ENCODE measurements at places on chromosomes 7 and 10.

GRCh38 chr7:17697128-17697881 lies 243.0 kb downstream of the SNX13 start:
- DNase-seq = no peak

GRCh38 chr10:89207181-89207800 lies at the start of gene CH25H:
TSS of gene CH25H (minus strand) at chr10:89207317. CDS start at chr10:89207292, 25 bp downstream.
- DNase-seq = peak; percentile 50

DNA sequence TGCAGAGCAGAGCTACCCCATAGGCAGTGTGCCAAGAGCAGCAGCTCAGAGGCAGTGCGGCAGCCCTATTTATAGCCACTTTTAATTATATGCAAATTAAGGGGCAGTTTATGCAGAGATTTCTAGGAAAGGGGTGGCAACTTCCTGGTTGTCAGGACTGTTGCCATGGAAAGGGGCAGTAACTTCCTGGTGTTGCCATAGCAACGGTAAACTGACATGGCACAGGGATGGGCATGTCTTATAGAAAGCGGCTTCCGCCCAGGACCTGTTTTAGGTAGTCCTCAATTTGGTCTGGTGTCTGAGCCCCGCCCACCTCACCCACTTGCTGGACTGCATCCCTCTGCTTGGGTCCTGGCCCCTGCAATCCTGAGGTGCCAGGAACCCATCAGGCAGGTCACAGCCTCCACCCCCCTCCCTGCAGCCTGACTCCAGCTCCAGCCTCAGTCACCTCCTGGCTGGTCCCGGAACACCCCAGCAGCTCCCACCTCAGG lies 115.8 kb downstream of the TMEM130 start:
- no peak for DNase-seq

DNA sequence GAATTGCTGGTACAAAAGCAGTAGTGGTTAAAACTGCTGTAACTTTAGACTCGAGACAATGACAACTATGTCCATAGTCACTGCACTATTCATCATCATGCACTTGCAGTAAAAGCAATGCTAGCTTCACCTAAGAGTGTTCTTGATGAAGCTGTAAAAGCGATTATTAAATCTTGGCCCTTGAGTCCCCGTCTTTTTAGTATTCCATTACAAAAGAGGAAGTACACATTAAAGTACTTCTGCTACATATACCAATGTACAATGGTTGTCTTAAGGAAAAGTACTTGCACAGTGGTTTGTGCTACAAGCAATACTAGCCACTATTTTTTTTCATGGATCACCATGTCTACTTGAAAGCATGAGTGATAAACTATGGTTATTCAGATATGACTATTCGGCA lies 78.3 kb downstream of the ATAD1 start:
- no peak for DNase-seq

GRCh38 chr7:149859369-149859768 lies 14.4 kb upstream of the ATP6V0E2 start:
- no peak for DNase-seq

DNA sequence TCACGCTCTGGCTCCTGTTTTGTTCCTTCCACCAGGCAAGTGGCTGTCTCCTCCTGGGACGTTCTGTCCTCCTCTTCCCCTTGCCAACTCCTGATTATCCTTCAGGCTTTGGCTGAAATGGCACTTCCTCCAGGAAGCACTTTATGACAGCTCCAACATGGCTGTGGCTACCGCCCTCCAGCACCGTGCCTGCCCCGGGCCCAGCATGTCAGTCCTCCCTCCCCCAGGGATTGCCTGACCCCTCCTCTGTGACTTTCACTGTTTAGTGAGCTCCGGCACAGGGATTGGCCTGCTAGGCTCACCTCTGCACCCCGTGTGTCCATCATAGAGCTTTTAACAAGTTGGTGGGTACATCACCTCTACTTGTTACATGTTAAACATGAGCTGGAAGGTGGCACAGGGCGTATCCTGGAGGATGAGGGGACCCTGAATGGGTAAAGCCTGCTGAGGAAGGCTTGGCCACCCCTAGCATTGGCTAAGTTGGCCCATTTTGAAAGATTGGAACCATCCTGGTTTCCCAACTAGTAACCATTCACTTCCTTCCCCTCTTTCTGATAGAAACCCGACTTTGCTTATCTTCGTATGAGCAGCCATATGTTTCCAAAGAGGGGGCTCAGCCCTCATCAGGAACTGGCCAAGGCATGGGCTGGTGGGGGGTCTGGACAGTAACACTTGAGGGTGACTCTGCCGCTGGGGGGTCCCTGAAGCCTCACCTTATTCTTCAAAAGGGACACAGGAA lies 10.5 kb upstream of the ADAMTS14 start:
- DNase-seq = no peak

DNA sequence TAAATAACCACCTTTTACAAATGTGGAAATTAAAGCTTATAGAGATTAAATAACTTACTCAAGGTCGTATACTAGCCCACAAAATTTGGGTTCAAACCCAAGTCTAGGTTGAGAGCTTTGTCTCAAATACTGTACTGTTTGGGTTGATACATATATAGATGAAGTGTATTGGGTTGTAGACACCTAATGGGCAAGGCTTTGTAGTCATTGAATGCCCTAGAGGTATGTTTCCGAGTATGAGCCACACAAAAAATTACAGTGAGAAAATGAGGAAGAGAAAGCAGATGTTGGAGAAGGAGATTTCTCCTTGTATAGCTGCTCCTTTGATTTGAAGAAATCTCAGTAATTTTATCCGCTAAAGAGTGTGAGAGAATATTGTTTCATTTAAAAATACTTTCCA lies 60.6 kb downstream of the C1GALT1 start:
- no peak for DNase-seq

GRCh38 chr10:125137601-125138438 lies 22.5 kb downstream of the CTBP2 start:
- no peak for DNase-seq

DNA sequence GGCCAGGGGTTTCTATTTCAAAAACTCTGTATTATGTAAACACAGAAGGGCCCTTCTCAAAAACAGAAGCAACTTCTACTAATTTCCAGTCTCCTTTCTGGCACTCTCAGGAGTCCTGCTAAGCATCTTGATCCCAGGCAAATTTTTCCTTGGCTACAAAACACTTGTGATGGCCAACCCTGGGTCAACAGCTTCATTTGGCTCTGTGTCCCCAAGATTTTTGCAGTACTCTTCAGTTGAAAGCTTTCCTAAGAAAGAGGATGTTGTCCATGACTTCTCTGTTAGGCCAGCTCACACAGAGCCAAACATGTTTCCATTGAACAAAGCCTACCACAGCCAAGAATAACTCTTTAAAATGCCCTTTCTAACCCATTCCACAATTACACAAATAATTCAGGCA lies 99.0 kb upstream of the EGR2 start:
- no peak for DNase-seq

DNA sequence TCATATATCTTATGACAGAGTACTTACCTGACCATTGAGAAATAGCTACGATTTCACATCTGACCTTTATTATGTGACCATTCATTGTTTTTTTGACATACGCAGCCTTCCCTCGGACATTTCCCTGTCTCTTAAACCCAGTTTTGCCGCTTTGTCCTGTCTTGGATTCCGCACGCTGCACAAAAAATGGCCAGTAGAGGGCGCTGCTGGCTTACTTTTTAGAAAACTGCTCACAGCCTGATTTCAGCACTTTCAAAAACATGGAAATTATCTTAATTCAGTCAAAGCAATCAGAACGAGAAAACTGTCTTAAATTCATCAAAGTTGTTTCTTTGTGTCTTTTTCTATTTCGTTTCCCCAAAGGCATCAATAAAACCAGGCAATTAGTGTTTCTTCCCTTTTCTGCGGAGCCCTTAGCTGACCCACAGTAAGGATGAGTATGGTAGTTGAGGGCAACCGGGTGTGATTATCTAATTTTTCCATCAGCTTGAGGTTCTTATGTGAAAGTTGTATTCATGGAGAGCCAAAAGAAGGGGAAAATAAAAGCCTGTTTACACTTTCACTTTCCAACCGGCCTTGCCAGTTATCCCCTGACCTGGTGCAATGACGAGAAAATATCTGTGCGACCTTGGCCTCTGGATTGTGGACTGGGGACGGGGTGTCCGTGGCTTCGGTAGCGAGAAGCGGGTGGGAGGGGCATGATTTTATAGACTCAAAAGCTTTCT lies 144.4 kb downstream of the DYNC1I1 start:
- peak; percentile 43 for DNase-seq

- DNase-seq = peak; percentile 57
These were observed 86.5 kb upstream of the GRB10 start for GRCh38 chr7:50869108-50869725.

- peak; percentile 53 for DNase-seq
These were observed 94.6 kb upstream of the MACROH2A2 start for GRCh38 chr10:69957886-69958555.

DNA sequence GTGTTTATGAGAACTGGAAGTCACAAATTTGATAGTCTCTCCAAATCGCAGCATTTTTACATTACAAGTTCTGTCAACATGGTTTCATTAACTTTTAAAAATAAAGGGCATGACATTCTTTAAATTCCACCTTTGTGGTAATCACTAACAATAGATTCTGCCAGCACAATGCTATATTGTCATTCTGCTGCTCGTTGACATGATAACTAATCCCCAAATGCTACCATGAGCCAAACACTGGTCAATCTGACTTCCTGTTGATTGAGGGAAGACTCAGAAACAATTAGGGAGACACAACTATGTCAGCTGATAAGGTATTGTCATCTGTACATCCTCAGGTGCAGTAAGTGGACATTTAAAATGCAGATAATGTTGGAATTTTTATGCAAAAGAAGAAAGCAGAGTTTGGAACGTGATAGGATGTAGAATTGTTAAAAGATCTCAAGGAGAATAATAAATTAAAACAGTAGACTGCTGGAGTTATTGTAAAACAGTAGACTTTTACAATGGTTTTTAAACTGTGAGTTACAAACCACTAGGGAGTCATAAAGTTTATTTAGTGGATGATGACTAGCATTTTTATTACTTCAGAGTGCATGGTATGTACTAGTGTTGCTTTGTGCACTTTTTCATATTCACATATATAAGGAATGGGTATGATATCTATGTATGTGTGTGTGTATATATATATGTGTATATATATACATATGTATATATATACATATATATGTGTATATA lies 126.4 kb upstream of the DKK1 start:
- DNase-seq = no peak

DNA sequence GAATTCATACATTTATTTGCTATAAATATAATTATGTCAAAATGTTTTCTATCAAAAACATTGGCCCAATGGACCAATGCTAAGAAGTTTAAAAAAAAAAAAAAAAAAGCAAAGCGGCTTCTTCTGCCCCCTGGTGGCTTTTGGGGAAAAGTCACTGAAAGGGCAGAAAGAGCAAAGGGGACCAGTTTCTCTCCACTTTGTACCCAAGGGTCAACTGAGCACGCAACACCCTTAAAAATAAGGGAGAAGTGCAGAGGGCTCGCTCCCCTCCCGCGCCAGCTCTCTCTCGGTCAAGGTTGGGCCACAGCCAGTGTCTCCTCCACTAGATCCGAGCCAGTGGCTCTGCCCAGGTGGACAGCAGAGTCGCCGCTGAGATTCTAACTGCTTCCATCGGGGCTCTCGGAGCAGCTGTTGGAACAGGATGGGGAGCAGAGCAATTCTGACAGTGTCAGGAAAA lies 136.4 kb upstream of the FGFR2 start:
- DNase-seq = no peak

DNA sequence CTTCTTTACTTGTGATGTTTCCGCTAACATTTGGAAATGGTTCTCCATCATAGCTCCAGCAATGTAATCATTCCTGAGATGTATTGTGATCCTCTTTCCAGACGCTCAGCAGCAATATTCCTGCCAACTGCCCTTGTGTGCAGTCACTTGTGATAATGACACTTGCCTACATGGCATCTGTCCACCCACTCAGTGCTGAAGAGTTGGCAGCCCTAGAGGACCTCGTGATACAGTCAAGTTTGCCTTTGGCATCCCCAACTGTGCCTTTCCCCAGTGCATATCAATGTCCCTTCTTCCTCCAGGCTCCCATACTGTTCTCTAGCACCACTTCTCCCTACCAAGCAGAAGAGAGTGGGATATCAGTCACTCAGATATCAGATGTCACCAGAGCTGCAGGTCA lies 64.9 kb downstream of the MYOF start:
- peak; percentile 27 for DNase-seq

GRCh38 chr10:90709727-90710126 lies 148.1 kb downstream of the HTR7 start:
- no peak for DNase-seq

- DNase-seq = no peak
These were observed 75.8 kb downstream of the CDCA7L start for GRCh38 chr7:21869785-21870402.

DNA sequence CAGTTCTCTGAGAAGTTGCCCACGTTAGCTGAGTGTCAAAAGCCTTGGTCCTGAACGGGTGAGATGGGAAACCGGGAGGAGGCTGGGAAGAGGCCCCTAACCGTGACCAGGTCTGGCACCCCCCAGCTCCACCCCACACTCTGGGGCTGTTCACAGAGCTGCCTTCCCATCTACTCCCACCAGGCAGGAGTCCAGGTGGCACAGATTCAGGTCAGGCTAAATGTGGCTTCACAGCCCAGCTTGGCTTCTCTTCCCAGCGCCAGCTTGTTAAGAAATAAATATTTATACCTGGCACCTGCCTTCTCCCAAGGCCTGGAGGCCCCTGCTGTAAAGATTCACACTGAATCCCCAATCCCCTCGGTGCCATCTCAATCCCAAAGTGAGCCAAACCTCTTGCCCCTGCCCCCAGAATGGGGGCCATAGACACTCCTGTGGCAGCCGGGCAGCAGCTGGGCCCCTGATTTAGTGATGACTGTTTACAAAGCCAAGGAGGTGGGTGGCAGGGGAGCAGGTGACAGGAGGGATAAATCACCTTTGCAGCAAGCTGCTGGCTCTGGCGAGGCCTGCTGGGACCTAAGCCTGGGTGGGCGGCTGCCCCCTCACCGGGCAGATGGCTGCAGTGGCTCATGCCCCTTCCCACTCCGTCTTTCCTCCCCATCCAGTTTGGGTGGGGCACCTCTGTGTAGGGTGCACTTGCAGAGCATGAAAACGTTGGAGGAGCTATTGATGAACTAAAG lies 72.5 kb downstream of the GOLGA7B start:
- no peak for DNase-seq

DNA sequence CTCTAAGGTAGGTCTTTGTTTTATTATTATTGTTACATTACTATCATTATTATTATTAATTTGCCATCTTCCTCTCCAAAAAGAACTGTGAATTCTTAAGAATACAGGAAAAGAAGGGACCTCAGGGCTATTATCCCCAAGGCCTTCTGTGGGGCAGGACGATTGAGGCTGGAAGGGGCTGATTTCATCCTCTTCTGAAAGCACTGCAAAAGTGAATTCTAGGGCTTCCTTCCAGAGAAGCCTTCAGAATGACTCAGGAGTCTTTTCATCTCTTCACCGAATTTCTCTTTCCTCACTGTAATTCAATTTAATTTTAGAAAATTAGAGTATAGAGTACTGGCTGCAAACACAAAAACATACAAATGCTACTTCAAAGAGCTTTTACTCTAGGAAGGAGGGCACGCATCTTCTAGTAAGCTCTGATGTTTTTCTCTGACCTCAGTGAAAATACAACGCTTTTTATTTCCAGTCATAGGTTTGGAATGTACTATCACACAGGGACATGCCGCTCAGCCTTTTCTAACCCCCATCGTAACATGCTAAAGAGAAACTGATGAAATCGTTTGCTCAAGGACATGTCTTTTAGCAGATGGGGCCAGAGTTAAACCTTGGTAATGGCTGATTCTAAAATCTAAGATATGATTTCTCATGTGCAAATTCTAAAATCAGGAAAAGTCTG lies 280.2 kb upstream of the PITRM1 start:
- peak; percentile 94 for DNase-seq

All from fibroblast of gingiva (primary cell).